Activated gamma-delta T cell (primary cell): ENCODE measurements at places on chromosomes 12 and 14.

DNA sequence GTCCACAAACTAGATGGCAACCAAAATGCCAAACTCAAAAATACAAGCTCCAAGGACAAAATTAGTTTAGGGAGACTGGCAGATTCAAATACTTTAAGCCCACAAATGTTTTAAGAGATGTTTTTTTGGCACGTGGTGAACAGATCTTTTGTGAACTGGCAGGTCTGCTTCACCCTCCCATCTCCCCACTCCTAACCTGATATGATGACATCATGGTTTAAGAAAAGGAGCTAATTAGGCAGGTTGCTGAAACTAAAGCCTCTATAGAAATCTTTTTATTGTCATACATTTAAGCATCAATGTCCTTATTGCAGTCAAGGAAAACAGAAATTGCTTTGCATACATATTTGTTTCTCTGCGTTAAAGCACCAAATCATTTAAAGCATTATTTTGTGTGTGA lies 5.8 kb downstream of the LRIG3 start:
- DNase-seq: no peak

- DNase-seq: no peak
Observed at GRCh38 chr12:132907216-132907615, 19.8 kb upstream of the CHFR start.

DNA sequence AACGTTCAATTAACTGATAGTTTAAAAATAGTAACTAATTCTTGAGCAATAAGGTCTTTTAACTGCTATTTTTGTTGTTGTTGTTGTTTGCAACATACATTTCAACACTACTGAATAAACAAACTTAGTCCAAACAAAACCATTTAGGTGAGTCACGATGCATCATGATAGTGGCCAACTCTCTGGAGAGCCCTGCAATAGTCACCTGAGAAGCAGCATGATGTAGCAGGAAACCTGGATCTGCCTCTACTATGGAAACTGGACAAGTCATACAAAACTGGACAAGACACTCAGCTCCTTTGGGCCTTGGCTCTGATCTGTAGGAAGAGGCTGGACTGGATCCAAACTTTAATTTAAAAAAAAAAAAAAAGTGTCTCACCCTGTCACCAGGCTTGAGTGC lies 117.3 kb downstream of the MED13L start:
- no peak for DNase-seq

GRCh38 chr14:28780843-28781820 lies 14.5 kb downstream of the FOXG1 start:
- no peak for DNase-seq

DNA sequence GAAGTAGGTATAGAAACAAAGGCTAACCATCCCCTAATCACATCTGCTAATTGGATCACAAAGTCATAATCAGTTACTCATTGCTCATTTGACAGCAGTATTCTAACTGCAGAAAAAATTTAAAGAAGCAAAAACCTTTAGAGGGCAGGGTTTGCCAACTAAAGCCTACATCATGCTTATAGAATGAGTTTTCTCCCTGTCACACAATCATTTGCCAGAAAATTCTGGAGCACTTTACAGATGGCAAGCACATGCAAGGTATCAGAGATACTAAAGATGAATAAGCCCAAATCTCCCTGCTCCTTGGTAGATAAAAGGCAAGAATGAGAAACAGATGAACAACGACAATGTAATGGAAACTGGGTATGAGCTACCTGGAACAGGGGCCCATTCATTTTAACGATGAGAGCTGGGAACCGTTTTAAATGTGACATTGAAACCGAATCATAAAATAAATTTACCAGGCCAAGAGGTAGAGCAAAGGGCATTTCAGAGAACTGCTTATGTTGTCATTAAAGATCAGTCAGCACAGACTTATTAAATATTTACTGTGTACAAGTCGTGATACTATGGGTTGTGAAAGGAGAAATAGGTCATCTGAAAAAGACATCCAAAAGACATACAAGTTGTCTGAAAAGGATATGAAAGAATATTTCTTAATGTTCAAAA lies 211.4 kb upstream of the ABCD2 start:
- no peak for DNase-seq

DNA sequence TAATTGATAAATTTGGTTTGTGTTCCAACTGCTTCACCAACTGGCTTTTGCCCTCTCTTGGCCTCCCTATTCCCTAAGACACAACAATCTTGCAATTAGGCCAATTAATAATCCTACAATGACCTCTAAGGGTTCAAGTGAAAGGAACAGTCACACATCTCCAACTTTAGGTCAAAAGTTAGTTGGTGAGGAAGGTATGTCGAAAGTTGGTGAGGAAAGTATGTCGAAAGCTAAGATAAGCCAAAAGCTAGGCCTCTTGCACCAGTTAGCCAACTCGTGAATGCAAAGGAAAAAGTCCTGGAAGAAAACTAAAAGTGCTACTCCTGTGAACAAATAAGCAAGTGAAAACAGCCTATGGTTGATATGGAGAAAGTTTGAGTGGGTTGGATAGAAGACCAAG lies 32.6 kb downstream of the EGLN3 start:
- DNase-seq: no peak

GRCh38 chr12:95215949-95216348 lies 1.3 kb downstream of the FGD6 start:
- DNase-seq: no peak

GRCh38 chr12:112559784-112560183 lies 141.0 kb downstream of the PTPN11 start:
- no peak for DNase-seq

- no peak for DNase-seq
Observed at GRCh38 chr14:94750371-94750770, 19.5 kb downstream of the GSC start.

GRCh38 chr12:92553389-92553788 lies 149.4 kb upstream of the PLEKHG7 start:
- no peak for DNase-seq

- no peak for DNase-seq
Observed at GRCh38 chr12:2642176-2642892, 152.4 kb upstream of the FKBP4 start.

- no peak for DNase-seq
Observed at GRCh38 chr12:12327802-12328201, 22.2 kb downstream of the MANSC1 start.

DNA sequence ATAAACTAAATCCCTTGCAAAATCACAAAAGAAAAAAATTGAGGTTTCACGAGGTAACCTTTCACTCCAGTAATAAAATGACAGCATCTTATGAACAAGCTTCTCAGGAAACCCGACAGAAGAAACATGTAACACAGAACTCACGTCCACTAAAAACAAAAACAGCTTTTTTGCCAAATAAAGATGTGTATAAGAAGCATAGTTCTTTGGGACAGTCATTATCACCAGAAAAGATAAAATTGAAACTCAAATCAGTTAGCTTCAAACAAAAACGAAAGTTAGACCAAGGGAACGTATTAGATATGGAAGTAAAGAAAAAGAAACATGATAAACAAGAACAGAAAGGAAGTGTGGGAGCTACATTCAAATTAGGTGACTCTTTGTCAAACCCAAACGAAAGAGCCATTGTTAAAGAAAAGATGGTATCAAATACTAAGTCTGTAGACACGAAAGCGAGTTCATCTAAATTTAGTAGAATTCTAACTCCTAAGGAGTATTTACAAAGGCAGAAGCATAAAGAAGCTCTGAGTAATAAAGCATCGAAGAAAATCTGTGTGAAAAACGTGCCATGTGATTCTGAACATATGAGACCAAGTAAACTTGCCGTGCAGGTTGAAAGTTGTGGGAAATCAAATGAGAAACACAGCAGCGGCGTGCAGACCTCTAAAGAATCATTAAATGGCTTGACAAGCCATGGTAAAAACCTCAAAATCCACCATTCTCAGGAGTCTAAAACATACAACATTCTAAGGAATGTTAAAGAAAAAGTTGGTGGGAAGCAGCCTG lies 25.8 kb downstream of the RESF1 start:
- no peak for DNase-seq

DNA sequence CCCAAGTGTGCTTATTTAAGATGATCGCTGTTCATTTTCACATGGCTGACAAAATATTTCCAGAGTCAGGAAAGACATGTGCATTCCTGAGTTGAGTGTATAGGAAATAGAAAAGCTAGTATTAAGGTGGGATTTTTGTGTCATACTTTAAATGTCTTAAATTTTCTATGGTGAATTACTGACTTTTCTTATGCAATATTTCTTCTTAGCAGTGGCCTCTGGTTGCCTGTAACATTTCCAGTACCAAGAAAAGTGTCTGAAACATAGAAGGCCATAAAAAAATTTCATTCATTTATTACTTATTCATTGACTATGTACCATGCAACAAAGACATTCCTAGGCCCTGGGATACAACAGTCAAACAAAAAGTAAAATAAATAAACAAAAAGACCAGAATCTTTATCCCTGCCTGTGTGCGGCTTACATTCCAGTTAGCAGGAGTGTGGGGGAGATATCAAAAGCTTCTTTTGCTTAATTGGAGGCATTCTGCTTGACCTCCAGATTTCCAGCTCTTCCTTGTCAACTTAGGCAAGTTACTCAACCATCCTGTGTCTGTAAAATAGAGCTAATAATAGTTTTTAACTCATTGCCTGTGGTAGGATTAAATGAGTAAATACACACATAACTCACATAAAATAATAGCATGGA lies 216.3 kb upstream of the FLRT2 start:
- DNase-seq: no peak

DNA sequence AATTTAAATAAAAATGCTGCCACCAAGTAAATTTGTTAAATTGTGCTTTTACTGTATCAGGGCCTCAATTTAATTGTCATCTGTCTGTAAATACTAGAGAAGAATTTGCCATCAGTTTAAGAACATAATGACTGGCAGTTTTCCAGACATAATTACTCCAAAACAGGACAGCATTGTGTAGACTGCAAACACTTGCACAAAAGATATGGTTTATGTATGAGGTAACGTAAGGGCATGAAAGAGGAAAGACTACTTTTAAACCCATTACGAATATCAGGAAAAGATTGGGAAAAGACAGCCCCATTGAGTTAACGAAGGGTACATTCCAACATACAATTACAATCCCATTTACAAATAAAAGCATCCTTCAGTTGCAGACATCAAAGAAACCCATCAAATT lies 59.8 kb upstream of the KRR1 start:
- DNase-seq: no peak

DNA sequence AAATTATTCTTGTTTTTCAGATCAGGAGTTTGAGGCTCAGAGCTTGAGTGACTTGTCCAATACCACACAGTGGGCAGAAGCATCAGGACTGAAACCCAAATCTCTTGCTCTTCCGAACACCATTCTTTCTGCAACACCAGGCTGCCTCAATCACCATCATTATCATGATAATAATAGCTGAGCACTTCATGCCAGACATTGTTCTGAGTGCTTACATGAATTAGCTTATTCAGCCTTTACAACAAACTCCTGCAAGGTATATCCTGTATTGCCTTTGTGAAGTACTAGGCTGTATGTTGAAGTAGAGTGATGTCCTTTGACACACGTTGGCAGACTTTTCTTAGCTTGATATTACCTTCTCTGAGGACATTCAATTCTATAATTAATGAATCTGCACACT lies 257.4 kb upstream of the ATP2B1 start:
- DNase-seq: no peak

DNA sequence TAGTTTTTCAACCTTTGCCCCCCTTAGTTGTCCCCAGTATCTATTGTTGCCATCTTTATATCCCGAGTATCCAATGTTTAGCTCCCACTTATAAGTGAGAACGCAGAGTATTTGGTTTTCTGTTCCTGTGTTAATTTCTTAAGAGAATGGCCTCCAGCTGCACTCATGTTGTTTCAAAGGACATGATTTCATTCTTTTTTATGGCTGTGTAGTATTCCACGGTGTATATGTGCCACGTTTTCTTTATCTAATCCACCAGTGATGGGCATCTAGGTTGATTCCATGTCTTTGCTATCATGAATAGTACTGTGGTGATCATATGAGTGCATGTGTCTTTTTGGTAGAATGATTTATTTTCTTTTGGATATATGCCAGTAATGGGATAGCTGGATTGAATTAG lies 72.0 kb downstream of the GCH1 start:
- DNase-seq: no peak

DNA sequence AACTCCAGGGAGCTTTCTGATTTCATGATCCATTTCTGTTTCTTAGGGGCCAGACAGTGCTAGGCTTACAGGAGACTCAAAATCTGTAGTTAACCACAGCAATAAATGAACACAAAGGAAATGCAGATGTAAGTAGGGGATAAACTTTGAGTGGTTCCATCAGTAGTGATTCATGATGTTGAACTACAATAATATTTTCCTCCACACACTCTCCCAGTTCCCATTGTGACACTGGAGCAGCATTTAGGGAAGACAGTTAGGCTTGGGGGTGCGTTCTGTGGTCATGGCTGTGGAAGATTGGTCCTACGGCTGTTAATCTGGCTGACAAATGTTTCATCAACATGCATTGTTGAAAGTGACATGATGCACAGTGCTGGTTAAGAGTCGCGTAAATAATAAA lies 66.9 kb downstream of the HMGA2 start:
- no peak for DNase-seq

DNA sequence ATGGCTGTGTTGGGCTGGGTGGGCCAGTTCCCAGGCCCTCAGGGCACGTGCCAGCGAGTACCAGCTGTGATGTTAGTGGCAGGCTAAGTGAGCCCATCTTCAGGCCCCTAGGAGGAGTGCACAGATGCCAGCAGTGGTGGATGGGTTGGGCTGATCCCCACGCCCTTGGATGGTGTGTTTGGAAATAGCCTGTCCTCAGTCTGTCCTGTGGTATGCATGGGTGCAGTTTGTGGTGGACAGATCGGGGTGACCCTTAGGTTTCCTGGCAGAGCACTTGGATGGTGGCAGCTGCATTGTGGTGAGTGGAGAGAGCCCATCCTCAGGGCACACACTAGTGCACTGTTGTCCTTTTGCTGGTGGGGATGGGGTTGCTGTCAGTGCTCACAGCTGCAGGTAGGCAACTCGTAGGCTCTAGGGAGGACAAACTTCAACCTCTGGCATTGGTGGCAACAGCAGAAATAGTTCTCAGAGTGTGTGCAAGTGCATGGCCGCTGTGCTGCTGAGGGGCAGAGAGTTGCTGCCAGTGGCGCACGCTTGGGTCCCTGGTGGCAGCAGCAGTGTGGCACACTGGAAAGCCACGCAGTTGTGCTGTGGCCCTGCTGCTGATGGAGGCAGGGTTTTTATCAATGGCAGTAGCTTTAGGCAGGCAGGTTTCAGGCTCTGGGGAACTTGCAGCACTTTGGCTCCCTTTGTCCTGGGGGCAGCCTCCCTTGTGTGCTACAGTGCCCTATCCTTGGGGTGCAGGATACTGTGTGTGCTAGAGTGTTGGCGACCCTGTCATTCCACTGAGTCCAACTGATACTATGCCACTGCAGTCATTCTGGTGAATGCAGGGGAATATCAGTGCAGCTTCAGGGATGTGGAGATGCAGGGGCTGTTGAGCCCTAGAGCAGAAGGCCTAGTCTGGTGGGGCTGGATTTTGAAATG lies 65.5 kb downstream of the FBXO33 start:
- DNase-seq: no peak

GRCh38 chr12:80617733-80618132 lies 89.7 kb upstream of the MYF6 start:
- no peak for DNase-seq

DNA sequence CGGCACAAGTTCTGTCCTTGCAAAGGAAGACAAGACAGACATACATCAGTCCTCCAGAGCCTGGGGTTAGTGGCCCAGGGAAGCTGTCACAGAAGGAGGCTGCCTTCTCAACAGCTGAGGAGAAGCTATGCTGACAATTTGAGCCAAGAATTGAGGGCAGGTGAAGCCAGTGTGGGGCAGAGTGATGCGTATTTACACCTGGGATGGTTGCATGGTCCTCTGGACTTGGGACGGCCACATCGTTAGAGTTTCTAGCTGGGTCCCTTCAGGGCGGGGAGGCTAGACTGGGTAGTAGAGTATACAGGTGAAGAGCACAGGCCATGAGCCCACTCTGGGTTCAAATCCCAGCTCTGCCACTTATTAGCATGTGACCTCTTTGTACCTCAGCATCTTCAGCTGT lies 16.5 kb downstream of the KRT85 start:
- DNase-seq: no peak
